Skin of body (tissue), 3 donors: ENCODE measurements at places on chromosomes 11 and 22.

DNA sequence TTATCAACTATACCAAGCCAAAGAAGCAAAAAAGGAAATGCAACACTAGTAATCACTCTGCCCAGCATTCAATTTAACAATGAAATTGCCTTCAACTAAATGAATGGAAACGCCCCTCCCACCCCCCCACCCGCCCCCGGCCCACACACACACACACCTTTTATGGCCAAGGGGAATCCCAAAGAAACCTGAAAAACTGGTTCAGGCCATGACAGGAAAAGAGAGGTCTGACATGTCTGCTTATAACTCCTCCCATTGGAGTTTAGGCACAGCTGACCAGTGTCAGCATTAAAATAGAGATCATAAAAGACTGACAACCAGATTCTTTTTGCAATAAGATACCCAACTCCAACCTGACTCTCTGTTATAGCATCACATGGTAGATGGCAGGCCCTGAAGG lies 42.6 kb downstream of the ACER3 start:
- DNase-seq, result no peak

DNA sequence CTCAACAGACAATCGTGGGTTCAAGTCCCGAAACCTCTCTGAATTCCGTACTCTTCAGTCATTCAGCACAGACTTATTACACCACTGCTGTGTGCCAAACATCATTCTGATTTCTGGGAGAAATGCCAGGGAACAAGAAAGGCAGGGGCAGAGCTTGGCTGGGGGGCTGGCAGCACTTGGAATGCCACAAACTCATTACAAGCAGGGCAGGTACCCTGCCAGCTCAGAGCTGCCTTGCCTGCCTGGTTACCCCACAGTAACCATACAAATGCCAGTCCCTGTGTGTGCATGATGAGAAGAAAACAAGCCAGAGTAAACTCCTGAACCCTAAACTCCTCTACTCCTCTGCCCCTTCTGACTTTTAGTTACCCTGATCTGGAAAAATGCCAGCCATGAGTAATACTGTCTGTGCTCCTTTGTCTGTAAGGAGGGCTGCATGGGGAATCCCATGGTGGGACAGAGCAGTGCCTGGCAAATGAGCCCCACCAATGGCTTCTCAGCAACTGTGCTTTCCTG lies 6.9 kb upstream of the RAD9A start:
- no peak for DNase-seq

- no peak for DNase-seq
Measured at GRCh38 chr11:9525116-9525515, 48.4 kb upstream of the WEE1 start.

DNA sequence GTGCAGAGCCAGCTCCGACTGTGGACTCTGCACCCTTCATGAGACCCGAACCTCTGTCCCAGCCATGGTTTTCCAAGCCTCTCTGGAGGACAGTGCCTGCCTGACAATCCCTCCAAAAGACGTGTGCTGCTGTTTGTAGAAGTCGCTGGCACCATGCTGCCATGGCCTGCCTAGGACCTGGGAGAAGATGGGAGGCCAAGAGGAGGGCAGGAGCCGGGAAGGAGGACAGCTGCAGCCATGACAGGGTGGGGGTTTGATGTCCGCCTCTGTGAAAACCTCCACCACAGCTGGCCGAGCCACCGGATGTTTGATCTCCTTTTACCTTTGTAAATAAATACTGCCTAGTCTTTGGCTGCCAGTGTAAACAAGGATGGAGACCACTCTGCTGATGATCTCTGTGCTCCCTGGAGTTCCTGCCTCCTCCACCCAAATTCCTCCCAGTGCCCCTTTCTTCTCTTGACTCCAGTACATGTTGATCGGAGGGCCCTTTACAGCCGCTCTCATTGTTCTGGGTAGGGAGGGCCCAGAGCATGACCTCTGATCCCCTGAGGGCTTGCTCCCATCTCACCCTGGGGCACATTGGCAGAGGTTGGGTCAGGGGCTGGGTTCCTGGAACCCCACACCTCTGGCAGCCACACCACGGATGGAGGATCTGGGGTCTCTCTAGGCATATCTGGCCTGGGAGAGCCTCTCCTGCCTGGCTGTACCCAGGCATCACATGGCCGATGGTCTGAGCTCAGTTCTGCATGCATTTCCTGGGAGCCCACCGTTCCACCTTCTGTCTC lies 66.9 kb downstream of the BCR start:
- no peak for DNase-seq
